CD14-positive monocyte (primary cell): ENCODE measurements at places on chromosomes 12 and 14. TPM values are rescaled to one million over a fixed set of nuclear protein-coding genes. Genes with fewer than 3 reads are reported as not detected.

Gene CLEC9A
- 0.59 TPM for polyA plus RNA-seq

Gene IFI27L1
- polyA plus RNA-seq, result 3.1 and 3.3 TPM in 2 replicates

Gene TGFB3
- polyA plus RNA-seq, result 1.1 and 1.8 TPM in 2 replicates

Gene KIF21A
- 0.05 TPM in 1 of 2 replicates, not detected in the other for polyA plus RNA-seq

Gene KRT82
- polyA plus RNA-seq, result not detected

Gene WSCD2
- not detected for polyA plus RNA-seq

Gene PRB2
- polyA plus RNA-seq, result not detected in 2 replicates

Gene BHLHE41
- 0.03 TPM in 1 of 2 replicates, not detected in the other for polyA plus RNA-seq

GRCh38 chr12:51678086-51678724 lies 87.2 kb downstream of the SCN8A start:
- DNase-seq, result peak; percentile 6

- DNase-seq, result no peak
Measured at GRCh38 chr12:93205361-93205760, 172.4 kb upstream of the NUDT4 start.

- no peak for DNase-seq
Measured at GRCh38 chr14:103730490-103731035, 15.0 kb downstream of the ZFYVE21 start.

GRCh38 chr12:4270016-4270830 lies 3.3 kb upstream of the CCND2 start:
- no peak for DNase-seq

DNA sequence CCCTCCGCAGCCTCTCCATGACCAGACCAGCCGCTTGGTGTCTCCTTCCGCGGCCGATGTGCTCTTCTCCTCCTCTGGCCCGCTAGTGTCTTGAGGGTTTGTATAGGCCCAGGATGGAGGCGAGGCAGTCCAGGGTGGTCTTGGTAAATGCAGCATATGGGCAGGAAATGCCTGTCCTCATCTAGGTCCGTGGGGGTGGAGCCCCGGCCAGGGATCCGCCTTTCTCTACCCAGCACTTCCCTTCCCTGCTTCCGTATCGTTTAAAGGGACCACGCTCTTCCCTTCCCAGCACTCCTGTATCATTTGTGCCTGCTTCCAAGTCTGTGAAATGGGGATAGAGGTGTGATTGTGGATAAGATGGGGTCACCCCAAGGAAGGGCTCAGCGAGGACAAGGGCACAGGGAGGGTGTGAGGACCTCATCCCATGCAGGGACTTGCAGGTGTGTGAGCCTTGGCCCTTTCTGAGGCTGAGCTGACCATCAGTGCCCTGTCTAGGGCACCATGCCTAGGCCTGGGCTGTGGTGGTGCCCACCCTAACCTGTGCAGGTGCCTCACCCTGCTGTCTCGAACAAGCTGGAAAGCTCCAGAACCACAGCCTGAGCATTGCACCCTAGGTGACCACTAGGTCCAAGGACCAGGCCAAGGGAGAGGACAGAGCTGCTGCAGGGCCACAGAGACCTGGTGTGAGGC lies 326.8 kb upstream of the RTL1 start:
- DNase-seq, result no peak

GRCh38 chr14:68718023-68718990 lies 74.6 kb downstream of the ZFP36L1 start:
- DNase-seq, result peak; percentile 62

DNA sequence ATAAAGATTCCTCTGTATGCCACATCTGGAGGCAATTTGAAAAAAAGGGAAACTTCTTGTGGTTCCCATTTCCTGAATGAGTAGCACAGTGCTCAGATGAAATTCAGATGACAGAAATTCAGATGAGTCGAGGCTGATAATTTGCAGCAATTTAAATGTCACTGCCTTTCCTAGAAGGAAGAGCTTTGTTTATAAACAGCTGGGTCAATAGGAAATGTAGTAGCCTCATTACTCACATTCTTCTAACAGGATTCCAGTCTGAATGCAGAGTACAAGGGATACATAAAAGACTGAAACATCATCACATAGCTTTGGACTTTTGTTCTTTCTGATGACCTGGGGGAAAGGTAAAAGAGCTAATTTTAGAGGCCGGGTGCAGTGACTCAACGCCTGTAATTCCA lies 11.3 kb upstream of the DACT1 start:
- DNase-seq, result no peak

DNA sequence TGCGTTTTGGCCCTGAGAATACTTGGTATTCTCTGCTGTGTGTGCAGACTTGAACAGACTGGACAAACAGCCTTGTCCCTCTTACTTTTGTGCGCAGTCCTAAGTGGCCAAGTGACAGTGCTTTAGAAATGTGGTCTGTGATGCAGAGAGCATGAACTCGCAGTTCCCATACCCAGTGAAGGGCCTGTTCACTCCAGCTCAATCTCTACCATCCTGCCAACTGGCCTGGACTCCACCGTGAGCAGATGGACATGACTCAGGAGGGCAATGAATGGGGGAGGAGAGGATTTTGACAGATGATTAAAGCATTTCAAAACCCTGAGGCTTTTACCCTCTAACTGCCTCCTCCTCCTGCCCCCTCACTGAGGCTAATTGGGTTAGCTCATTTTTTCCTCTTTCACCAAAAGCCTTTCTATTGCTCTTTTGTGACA lies 62.5 kb upstream of the PYGL start:
- no peak for DNase-seq

DNA sequence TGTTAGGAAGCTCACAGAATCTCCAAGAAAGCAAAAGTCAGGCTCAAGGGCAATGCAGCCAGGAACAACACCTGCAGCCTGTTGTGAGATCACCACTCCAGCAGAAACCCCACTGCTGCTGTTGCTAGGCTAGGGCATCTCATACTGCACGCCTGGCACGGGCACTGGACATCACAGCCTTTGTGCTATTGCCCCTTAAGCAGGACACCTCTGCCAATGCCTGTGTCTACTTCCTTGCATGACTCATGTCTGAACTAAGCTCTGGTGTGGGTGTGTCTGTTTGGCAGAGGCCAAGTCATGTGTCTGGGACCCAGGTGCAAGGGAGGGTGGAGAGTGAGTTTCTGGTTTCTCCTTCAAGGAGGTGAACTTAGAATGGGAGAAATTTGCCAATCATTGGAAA lies 10.0 kb upstream of the DDX47 start:
- peak; percentile 65 for DNase-seq

DNA sequence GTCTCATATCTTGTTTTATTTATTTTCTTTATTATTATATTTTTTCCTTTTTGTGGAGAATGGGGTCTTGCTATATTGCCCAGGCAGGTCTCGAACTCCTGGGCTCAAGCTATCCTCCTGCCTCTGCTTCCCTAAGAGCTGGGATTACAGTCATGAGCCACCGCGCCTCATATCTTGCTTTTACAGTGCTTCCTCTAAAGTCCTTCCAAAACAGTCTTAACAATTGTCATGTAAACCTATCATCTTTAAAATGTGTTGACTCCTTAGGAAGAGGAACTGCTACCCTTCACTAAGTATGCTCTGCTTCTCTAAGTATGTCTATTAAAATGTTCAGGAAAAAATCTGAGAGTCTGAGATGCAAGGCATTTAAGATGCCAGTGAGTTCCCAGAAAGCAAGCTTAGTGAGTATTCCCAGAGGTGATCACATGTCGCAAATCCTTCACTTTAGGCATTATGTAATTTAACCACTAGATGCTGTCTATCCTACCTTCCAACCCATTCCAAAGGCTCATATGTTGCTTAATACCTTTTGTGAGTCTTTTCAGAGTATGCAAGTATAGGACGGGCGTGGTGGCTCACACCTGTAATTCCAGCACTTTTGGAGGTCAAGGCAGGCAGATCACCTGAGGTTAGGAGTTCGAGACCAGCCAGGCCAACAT lies 19.7 kb upstream of the FOXJ2 start:
- no peak for DNase-seq
